Left hindlimb (tissue), 1 donor: ENCODE measurements at places on chromosomes 3 and 15.

GRCh38 chr3:122014741-122015140 lies 7.3 kb downstream of the ILDR1 start:
- no peak for DNase-seq

GRCh38 chr3:55128225-55128823 lies 200.5 kb upstream of the LRTM1 start:
- DNase-seq = no peak

DNA sequence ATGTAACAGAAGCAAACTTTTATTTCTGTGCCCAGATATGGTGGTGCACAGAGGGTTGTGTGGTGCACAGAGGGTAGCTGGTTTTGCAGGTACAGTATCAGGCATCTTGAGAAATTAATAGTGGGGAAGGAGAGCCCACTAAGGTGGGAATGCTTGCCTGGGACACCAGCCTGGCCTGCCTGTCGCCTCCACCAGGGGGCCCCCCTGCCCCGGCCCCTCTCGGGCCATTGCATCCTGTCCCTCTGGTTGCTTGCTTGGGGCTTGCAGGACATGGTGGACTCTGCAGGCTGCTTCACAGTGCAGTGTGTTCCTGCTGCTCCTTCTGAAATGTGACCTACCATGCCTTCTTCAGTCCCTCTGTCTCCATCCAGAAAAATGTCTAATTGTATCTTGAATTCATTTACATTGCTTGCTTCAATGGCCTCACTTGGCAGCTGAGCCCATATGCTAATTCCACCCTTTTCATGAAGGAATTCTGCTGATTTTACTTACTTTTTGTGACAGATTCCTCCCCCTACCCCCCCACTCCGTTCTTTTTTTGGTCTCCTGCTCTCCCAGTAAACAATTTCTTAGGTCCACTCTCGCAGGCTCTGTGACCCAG lies 73.6 kb downstream of the EEFSEC start:
- DNase-seq = no peak

GRCh38 chr15:36748366-36749115 lies 169.1 kb downstream of the CDIN1 start:
- no peak for DNase-seq

DNA sequence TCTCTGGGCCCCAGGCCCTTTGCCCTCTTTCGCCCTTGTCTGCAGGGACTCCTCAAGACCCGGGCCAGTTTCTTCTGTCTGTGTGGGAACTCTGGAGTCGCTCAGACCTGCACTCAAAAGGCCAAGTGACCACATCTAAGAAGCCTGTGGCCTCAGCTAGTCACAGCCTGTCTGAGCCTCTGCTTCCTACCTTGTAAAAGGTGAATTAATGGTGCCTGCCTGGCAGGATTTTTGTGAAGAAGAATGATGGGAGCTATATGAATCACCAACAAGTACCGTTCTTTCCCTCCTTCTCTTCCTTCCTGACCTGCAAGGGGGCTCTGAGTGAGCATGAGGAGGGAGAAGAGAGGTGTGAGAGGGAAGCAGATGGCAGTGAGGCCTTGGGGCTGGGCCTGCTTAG lies 7.5 kb downstream of the PLIN1 start:
- no peak for DNase-seq

- DNase-seq = no peak
Measured at GRCh38 chr3:110738531-110738930, 333.1 kb upstream of the NECTIN3 start.

- no peak for DNase-seq
Measured at GRCh38 chr3:159866201-159866746, 122.4 kb upstream of the IL12A start.

DNA sequence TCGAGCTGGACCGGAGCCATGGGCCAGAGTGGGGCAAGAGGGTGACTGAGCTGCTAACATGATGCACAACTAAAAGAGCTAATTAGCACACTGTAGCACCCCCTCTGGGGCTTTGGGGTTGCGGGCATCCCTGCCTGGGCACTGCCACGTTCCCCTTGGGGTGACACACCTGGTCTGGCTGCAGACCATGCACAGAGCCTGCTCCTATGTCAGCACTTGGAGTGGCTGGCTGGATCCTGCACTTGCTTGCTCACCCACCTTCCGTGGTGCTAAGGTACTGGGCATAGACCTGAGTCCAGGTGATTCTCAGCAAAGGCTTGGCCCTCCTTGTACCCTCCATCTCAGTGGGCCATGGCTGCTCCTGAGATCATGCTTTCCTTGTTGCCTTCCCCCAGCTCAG lies 12.8 kb upstream of the SPTBN5 start:
- peak; percentile 23 for DNase-seq

GRCh38 chr3:36562945-36563344 lies 182.6 kb downstream of the STAC start:
- no peak for DNase-seq

- DNase-seq = peak; percentile 32
Measured at GRCh38 chr3:41522612-41523011, 323.3 kb downstream of the CTNNB1 start.

- DNase-seq = no peak
Measured at GRCh38 chr15:55017635-55018034, 179.1 kb downstream of the RSL24D1 start.

- DNase-seq = peak; percentile 8
Measured at GRCh38 chr15:28957606-28958498, 72.1 kb downstream of the APBA2 start.

GRCh38 chr3:163692494-163692893 lies 1385.8 kb downstream of the SI start:
- DNase-seq = no peak

GRCh38 chr3:177150218-177150916 lies 46.9 kb downstream of the TBL1XR1 start:
- DNase-seq = no peak

DNA sequence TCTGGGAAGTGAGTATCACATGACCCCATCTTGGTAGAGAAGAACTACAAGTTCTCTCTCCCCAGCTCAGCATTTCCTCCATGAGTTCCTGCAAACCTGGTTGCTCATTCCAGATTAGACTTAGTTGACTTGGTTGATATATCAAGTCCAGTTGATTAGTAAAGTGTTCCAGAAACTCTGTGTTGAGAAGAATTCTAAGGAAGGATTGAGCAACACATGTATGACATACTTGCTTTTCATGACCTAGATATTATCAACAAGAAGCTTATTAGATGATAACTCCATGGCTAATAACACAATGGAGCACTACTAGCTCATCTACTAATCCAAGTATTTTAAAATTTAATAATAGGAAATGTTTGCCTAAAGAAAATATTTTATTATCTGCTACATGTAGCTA lies 6.4 kb upstream of the EID1 start:
- DNase-seq = no peak

GRCh38 chr3:60364475-60364874 lies 886.8 kb downstream of the FHIT start:
- no peak for DNase-seq

DNA sequence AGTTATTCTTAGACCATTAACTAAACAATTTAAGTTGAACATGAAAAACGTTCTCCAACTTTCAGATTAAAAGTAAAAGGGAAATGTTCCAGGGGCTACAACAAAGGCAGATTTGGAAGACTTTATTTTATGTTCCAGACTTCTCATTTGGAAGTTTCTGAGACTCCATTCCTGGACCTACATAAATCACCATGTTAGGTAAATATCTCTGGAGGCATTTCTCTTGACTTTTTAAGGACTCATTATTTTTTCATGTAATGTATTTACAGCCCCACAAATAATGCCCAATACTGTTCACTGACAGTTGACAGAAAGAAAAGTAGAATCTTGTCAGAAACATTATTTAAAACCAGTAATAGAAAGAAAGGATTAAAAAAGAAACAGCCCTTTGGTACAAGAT lies 352.1 kb downstream of the SLC9A9 start:
- no peak for DNase-seq

DNA sequence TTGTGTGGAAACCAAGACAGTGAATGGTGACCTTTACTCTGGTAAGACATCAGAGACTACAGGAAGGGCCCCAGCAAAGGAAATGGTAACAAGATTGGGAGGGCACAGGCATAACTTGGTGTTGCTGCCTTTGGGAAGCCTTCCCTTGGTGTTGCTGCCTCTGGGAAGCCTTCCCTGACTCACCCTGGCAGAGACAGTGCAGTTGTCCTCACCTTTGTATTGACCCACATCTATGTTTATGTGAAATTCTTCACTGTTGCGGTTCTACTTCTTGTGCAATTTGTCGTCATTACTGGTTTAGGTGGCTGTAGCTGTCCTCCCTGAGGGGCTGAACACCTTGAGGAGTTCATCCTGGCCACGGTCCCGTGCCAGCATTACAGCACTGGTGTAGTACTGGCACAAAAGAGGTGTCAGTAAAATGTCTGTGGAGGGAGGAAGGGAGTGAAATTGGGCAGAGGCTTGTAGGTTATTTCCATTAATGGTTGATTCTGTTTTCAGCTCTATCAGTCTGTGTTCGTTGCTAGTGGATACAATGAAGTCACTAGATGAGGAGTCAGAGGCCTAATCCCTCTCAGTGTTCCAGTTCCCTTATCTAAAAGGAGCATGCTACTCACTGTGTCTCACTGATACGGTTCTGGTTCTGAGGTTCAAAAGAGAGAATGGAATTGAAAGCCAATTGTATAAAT lies 21.6 kb downstream of the IFT122 start:
- no peak for DNase-seq

GRCh38 chr3:53650424-53650823 lies 156.0 kb downstream of the CACNA1D start:
- no peak for DNase-seq

DNA sequence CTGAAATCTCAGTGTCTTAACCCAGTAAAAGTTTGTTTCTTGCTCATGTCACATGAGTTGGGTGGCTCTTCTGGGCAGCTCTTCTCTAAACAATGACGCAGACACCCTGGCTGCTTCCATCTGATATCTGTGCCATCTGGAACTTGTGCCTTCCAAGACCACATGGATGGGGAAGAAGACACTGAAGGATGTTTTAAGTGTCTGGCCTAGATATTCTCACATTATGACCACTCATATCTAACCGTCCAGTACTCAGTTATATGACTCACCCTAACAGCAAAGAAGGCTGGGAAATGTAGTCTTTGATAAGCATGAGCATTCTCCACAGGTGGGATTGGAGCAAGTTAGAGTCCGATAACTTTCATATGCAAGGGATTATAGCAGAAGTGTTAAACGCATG lies 66.4 kb downstream of the RYR3 start:
- no peak for DNase-seq

GRCh38 chr15:47397655-47398054 lies 319.6 kb upstream of the SEMA6D start:
- no peak for DNase-seq

DNA sequence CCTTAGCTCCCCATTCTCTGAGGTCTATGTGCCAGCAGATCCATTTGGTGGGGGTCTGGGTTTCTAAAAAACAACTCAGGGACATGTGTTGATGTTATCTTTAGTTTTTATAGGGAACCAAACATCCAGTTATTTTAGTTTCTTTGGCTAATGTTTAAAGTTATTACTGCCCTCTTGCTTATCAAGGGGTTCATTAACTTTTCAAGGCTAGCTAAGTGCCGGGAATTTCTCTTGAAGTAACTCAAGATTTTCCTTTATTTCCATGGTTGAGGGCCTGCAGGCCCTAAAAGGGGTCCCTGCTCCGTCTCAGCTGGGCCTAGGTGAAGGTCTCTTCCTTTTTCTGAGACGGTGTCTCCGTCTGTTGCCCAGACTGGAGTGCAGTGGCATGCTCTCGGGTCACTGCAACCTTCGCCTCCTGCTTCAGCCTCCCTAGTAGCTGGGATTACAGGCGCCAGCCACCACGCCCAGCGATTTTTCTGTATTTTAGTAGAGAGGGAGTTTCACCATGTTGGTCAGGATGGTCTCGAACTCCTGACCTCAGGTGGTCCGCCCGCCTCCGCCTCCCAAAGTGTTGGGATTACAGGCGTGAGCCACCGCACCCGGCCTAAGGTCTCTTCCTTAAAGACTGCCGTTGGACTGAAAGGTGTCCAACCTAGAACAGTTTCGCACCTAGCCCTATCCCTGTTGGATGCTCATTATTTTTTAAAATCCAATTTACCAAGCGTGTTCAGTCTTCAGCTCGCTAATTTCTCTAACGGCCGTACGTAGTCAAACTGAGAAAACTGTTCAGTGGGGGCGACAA lies 1.3 kb upstream of the OXSR1 start:
- no peak for DNase-seq

DNA sequence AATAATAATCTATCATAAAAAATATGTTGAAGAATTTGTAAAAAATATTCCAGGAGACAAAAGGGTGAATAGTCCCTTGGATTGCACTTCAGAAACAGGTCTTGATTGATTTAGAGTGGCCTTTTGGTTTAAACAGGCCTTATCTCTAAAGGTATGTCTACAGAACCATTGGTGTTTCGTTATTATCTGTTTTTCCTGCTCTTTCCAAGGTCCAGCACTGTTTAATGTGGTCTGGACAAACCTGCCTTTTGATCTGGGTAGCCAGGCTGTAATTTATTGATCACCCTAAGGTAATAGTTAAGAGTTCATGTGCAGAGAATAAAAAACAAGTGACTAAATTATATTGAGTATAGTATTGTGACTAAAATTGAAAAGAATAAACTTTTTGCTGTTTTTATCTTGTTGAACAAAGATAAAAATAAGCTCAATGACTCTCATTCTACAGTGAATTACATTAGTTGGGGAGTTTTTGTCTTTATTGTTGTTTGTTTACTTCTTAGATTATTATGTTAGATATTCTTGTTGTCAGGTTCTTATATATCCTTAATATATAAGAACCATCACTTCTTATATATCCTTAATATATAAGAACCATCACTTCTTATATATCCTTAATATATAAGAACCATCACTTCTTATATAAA lies 25.1 kb downstream of the SLC2A2 start:
- no peak for DNase-seq

- no peak for DNase-seq
Measured at GRCh38 chr3:64488939-64489338, 198.9 kb downstream of the ADAMTS9 start.
